ENCODE measurements at places on chromosomes 5 and 9.

DNA sequence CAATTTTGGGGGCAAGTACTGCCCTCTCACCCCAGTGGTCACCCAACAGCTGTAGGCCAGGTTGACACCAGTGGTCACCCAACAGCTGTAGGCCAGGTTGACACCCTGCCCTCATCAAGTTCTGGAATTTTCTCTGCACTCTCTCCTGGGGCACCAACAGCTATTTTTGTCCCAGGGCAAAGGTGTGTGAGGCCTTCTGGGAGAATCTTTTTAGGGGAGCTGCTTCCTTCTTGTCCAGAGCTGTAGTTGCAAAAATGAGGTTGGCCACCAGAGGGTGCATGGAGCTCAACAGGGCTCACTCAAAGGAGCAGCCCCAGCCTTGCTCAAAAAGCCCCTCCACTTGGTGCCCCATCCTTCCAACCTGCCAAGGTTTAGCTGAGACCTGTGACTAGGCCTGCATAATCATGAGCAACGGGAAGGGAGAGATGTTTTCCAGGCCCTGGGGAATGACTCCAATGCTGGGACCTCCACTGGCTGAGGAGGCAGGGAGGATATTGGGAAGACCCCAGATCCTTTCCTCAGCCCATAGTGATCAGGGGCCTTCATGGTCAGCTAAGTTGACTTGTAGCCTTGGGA is 10.6 kb upstream of the P4HA2 start:
- DNase-seq, result peak; percentile 74

DNA sequence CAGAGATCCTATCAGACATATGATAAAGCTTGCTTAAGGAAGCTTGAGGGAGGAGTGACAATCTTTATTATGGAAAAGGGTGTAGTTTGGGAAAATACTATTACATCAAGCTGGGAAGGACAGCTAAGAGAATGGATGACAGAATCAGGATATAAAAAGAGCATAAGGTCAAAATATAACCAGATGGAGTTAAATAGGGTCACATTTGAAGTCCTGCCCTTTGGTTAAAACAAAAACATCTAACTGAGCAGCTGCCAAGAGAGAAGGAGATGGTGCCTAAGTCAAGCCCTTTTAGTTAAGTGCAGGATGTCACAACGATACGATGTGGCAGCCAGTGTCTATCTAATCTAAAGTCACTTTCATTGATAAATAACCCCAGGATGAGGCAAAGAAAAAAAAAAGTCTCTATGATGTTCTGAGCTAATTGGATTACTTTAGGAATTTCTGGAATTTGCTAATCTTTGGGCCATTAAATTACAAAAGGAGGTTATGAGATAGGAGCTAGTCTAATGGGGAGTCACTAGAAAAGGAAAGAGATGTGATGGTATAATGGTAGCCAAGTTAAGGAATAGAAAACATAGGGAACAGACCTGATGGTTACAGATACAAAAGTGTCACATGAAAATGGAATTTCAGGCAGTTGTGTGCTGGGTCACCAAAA is 365.2 kb downstream of the PDE4D start:
- DNase-seq, result no peak

DNA sequence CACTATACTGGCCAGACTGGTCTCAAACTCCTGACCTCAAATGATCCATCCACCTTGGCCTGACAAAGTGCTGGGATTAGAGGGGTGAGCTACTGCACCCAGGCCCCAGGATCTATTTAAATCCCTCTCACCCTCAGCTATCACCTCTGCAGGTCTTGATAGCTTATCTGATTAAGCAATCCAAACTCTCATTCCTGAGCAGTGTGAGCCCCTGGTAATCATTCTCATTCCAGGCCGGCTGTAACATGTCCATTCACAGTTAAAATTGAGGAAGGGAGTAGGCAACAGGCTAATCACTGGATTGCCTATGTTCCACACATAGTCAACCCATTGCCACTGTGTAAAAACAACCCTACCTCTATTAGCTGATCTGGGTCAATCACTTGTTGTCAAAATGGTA is 111.1 kb downstream of the AGTPBP1 start:
- DNase-seq, result no peak

- DNase-seq, result no peak
These were observed 28.7 kb downstream of the ANKRD33B start for GRCh38 chr5:10592601-10593000.

- DNase-seq, result no peak
These were observed 21.6 kb downstream of the OSMR start for GRCh38 chr5:38867416-38867815.

All from cerebellar cortex (tissue), 1 donor.